ENCODE measurements at places on chromosomes 1 and 21.

DNA sequence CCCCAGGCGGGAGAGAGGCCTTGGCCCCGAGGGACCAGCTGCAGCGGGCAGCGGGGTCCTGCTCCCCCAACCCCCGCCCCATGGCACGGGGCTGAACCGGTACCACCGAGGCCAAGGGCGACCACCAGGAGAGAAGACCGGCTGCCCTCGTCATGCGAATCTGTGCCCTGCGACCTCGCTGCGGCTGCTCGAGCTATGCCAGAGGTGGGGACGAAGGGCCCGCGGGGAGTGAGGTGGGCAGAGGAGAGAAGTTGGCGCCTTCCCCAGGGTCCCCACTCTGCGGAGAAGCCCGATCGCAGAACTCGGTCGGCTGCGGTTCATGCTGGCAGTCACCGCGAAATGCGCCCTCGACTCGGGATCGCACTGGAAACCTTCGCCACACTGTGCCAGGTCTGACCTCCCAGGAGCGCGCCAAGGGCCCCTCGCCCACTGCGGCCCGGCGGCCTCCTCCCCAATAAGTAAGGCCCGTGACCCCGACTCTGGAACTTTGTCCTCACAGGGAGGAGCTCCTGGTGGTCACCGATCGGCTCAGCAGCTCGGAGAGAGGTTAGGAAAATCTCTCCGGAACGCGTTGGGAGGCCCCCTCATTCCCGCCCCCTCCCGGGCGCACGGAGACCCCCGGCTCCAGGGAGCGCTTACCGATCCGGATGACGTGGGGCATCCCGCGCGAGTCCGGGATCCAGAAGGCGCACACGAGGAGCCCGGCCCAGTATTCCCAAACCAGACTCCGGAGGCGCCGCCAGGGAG is 787 bp downstream of the GRIK3 start:
- DNase-seq = no peak

GRCh38 chr1:197341626-197342025 is 73.6 kb downstream of the CRB1 start:
- no peak for DNase-seq

DNA sequence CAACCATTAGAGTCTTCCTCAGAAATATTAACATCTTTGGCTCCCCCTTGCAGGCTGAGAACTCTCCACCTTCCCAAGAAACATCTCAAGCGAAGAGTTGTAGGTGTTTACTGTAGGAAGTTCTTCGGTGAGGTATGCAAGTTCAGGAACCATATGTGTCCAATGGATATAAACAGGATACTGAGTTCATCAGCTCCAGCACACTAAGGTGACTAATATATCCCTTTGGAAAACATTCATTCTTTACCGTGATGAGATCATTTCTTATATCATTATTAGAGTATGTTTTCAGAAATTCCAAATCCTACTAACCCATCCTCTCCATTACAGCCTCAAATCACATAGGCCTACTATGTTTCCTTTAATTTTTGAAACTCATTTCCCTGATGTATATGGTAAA is 37.3 kb upstream of the PRMT6 start:
- no peak for DNase-seq

DNA sequence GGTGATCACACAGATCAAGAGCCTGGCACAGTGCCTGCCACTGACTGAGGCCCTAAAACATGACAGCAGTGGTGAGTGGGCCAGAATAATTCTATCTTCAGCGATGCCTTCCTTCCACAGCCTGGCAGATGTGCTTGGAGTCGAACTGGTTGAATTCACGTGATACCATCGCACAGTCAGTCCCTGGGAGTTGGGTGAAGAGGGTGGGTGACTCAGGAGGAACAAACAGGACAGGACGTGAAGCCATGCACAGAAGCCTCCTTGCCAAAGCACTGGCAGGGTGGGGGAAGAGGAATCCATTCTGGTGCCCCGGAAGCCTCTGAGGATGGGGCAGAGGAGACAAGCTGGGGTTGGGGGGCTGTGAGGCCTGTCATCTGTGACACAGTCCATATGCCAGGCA is 80.3 kb upstream of the WNT4 start:
- DNase-seq = no peak

DNA sequence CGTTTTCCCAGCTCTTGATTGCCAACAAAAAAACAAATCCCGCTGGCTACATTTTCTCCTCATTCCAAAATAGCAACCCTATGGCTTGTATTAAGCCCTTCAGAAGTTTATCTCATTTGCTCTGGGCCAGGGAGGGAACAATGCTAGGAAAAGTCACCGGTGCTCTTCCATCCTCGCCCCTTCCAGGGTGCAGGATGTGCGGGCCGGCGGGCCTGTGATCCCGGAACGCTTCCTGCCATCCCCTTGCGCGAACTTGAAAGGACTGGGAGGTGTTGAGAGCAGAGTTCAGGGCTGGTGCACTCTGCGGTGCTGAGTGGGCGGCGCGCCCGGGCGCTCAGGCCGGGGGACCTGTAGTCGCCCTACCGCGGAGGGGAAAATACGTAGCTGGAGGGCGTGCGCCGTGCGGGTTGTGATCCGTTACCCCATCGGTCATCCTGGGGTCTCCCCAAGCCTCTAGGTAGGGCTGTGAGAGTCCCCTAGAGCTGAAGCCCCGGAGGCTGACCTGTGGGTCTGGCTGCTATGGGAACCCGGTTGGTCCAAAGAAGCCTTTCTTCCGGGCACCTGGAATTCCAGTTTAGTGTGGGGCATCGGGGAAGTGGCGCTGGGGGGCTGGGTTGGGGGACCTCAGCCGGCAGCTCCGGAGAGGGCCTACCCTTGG is 13.1 kb downstream of the NR5A2 start:
- no peak for DNase-seq

DNA sequence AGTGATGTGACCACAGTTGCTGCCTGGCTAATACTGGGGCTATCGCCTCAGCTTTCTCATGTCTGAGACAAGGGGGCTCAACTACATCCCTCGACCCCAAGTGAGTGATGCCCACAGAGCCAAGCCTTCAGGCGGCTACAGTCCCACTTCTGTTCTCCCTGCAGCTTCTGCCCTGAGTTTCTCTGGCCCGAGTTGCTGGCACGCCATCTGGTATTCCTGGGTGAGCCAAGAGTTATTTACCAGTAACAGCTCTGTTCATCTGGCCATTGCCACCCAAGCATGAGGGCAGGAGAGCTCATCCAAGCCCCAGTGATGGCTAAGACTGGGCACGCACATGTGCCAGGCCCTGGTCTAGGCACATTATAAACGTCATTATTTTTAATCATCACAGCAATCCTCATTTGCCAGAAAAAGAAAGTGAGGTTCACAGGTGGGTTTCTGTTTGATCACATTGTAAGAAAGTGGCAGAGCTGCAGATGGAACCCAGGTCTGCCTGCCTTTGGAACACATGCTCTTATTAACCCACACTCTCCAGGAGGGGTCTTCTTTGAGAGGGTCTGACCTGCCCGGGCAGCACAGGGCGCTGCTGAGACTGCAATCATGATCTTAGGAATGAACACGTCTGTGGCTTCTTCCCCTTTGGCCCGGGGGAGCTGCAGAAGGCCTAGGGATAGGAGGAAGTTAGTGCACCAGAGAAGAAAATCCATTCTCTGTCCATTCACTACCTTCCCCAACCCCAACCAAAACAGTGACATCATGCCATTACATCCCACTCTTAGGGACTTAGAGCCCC is 27.5 kb downstream of the KCND3 start:
- no peak for DNase-seq

GRCh38 chr1:13949546-13949945 is 249.6 kb downstream of the PRDM2 start:
- no peak for DNase-seq

DNA sequence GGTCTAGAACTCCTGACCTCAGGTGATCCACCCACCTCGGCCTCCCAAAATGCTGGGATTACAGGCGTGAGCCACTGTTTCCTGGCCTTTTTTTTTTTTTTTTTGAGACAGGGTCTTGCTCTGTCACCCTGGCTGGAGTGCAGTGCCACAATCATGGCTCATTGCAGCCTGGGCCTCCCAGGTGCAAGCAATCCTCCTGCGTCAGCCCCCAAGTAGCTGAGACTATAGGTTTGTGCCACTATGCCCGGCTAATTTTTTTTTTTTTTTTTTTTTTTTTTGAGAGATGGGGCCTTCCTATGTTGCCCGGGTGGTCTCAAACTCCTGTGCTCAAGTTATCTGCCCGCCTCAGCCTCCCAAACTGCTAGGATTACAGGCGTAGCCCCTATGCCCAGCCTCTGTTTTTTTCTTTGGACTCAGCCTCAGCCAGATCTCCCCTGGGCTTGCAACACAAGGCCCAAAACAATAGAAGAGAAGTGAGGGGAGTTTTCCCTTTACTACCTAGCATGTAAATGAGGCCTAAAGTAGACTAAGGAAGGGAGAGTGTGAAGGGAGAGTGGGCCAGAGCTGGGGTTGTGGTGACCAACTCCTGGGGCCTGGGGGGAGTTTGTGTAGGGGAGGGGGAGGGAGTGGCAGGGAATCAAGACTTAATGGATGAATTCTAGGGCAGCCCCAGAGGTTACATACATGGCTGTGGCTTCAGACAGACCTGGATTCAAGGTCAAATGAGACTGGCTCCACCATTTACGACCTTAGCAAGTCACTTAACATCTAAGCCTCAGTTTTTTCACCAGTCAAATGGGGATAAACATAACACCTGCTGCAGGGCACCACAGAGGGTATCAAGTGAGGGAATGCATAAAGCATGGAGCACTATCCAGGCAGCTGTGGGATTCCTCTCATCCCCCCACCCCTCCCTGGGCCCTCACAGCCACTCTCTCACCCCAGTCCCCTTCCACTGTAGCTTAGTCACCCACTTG is 1.6 kb upstream of the CD52 start:
- no peak for DNase-seq

DNA sequence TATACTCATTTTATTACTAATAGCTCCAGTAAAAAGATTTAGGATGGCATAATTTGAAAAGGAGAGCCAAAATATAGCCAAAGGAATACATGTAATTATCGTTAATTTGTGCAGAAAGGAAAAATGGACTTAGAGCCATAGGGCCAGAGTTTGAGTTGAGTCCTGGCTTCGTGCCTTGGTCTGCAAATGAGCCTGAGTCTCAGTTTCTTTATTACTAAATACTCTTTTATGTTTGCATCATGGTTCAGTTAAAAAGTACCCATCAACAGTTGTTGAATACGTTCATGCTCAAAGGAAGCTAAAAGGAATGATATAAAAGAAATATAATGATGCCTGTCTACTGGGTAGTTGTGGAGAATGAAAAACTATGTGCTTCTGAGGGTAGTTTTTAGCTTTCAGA is 155.7 kb upstream of the FAM78B start:
- DNase-seq = no peak

- DNase-seq = peak; percentile 11
Measured at GRCh38 chr1:22428672-22429071, 23.0 kb upstream of the ZBTB40 start.

- DNase-seq = no peak
Measured at GRCh38 chr1:99650030-99650429, 4.1 kb downstream of the PALMD start.
